ENCODE measurements at places on chromosomes 3 and 15.
A peak's percentile ranks its signal among the peaks of the same experiment; 100 is the strongest.

DNA sequence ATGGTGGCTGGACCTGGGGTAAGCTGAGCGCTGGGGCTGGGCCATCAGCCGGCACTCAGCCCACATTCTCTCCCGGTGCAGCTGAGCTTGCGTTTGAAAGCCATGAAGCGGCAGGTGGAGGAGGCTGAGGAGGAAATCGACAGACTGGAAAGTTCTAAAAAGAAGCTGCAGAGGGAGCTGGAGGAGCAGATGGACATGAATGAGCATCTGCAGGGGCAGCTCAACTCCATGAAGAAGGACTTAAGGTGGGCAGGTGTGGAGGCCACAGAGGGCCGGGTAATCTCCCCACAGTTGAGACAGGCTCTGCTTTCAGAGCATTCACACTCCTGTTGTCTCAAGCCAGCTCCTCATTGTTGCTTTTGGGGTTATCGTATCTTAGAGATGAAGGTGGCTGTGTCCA is 45.7 kb upstream of the MYZAP start:
- DNase-seq = no peak

DNA sequence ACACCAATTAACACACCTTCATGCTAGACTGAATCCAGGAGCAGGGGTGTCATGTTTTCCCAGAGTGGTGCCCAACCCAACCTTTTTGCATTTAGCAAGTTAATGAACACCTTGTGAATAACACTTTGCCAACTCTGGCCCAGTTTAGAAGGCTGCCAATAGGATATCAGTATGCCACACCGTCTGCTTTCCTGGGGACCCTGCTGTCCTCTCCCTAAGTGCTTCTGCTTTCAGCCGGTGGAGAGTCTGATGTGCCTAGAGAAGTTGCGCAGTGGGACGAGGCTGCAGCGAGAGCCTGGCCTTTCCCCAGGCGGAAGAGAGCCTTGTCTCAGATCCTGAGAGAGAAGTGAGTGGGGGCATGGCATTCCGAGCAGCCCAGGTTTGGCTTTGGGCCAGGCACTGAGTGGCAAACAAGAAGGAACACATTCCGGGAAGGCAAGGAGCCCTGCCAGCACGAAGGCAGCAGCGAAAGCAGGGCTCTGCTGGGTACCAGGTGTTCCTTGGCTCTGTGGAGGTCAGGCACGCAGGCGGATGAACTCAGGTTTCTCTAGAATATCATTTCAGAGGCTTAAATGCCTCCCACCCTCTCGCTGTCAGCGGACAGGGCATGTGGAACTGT is 36.9 kb downstream of the SENP8 start:
- DNase-seq = peak; percentile 8

- DNase-seq = peak; percentile 82
Observed at GRCh38 chr15:69304182-69304545, 5.5 kb downstream of the PAQR5 start.

- no peak for DNase-seq
Observed at GRCh38 chr3:51708216-51708845, 1.5 kb downstream of the GRM2 start.

DNA sequence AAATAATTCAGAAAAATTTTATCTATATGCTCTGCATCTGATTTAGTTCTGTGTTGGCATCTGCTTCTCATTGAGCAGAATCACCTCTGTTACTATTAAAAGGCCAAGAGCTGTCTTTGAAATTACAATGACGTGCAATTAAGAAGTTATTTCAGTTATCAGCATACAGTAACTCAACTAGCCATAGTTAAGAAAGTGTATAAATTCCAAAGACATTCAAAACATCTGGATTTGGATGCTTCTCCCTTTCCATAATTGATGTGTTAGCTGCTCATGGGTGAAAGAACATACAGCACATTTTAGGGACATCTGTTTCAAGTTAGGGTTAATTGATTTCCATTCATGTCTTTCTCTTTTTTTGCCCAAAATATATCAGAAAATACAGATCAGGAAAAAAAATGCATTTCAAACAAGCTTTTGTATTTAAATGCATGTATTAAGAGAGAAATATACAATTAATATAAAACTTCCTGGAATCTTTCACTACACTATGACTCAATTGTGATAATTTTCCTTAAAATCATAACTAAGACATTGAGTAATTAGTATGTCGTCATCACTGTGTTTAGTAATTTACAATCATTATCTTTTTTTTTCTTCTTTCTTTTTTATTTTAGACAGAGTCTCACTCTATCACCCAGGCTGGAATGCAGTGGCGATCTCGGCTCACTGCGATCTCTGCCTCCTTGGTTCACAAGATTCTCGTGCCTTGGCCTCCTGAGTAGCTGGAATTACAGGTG is 82.7 kb upstream of the MBNL1 start:
- no peak for DNase-seq

GRCh38 chr3:109131276-109131675 is 5.2 kb upstream of the C3orf85 start:
- no peak for DNase-seq

- DNase-seq = no peak
Observed at GRCh38 chr3:59444294-59444671, 394.5 kb upstream of the CFAP20DC start.

- no peak for DNase-seq
Observed at GRCh38 chr15:39200586-39200985, 380.3 kb upstream of the THBS1 start.

- peak; percentile 74 for DNase-seq
Observed at GRCh38 chr15:63156755-63157117, 541 bp downstream of the RPS27L start.

DNA sequence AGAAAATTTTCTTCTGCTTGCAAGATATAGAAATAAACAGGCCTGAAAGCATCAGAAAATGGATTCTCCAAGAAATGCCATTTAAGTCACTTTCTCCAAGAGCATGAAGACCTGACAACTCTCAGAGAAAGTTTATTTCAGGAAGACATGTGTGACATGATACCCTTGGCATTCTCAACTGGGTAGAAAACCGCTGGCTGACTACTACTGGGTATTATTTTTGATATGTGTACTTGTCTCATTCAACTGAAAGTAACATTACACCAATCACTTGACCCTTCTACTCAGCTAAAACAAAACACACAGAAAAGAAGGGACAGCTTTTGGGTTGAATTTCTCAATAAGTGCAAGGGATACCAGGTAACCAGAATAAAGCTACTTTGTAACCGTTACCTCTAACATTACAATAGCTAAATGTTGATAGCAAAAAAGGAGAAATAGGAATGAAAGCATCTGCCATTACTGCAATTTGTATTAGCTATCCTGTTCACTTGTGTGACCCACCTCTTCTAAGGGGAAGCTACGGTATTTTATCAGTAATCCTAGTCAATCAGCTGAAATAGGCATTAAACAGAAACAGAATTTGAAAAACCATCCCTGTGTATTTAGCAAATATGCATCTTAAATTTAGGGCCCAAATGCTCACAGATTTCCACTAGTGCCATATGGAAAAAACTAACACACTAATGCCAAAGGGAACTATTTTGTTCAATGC is 7.3 kb downstream of the TRA2B start:
- no peak for DNase-seq

DNA sequence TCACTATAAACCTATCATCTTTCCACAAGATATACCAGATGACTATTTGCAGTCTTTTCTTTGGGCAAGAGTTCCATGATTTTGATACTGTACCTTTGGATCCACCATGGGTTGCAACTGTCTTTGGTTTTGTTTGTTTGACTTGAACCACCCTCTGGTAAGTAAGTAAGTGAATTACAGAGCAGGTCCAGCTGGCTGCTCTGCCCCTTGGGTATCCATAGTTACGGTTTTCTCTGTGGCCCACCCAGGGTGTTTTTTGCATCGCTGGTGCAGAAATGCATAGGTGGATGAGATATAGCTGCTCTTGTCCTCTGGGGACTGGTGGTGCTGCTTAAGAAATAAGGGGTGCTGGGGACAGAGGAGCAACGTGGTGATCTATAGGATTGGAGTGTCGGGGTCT is 33.8 kb downstream of the CHDH start:
- DNase-seq = no peak

GRCh38 chr3:128841926-128842920 is 37.2 kb upstream of the ACAD9 start:
- DNase-seq = no peak

GRCh38 chr3:30682434-30683155 is 76.2 kb downstream of the TGFBR2 start:
- peak; percentile 73 for DNase-seq
